ENCODE measurements at places on chromosomes 4 and X.

- DNase-seq = no peak
Measured at GRCh38 chr4:112182604-112183003, 37.4 kb downstream of the FAM241A start.

DNA sequence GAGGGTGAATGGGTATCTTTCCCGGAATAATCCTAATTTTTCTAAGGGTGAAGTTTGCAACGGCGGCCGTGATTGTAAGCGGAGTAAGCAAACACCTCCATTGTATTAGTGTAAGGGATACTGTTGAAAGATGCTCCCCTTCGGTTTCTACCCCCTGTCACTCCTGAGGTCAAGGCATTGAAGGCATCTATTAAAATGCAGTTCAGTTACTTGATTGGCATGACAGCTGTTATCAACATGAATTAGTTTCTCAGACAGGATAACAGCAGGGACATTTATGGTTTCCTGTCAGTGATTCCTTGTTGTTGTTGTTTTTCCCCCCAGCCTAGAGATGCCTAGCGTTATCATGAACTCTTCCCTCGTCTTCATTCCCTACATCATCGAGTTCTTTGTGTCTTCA is 552 bp downstream of the SLC25A14 start:
- no peak for DNase-seq

GRCh38 chrX:13717700-13718472 is 16.5 kb downstream of the TRAPPC2 start:
- no peak for DNase-seq

- peak; percentile 9 for DNase-seq
Measured at GRCh38 chr4:244471-244870, 60.8 kb downstream of the ZNF732 start.

- peak; percentile 14 for DNase-seq
Measured at GRCh38 chrX:106725931-106726330, 570 bp upstream of the RNF128 start.

Measured in mammary epithelial cell (primary cell).